ENCODE measurements at places on chromosomes 4 and X.

DNA sequence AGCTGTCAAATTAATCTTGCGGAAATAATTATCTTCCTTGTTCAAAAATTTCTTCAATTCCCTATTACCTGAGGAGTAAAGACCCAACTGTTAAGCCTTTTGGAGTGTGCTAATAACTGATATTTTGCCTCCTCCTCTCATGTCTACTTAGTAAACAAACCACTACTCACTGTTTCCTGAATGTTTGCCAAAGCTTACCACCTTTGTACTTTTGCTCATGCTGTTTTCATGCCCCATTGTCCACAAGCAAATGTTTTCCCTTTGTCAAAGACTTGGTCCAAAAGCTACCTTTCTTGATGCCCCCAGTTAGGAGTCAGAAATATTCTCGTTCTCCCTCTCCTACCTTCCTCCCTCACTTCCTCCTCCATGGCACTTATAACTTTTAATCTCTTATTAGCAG lies 226.1 kb downstream of the ENOX2 start:
- no peak for DNase-seq

DNA sequence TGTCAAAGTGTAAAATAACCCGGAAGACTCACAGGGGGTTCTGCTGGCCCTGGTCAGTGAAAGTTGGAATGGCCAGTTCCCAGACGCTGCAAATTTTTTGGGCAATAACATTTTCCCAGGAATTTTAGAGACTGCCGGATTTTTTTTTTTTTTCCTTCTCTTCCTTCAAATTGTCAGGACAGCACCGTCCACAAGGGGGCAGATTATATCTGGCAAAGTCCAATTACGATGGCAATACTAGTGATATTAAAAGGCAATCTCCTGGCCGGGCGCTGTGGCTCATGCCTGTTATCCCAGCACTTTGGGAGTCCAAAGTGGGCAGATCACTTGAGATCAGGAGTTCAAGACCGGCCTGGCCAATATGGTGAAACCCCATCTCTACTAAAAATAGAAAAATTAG lies 20.5 kb downstream of the SLC25A5 start:
- peak; percentile 34 for DNase-seq

DNA sequence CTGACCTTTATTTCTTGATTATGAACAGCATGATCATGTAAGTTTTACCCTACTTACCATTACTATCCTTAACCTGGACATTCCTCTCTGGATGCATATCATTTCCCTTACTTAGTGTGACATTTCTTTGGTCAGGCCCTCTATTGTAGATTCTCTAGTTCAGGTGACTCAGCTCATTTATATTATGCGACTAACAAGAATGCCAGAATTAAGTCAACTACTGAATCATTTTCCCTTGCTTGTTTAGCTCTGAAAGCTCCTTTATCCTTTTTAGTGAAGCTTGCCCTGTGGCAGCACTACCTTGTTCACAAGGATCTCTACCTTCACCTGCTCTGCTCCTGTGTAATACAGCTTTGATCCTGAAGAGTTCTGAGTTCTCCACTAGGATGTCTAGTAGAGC lies 15.1 kb upstream of the UGT2B17 start:
- DNase-seq: no peak

DNA sequence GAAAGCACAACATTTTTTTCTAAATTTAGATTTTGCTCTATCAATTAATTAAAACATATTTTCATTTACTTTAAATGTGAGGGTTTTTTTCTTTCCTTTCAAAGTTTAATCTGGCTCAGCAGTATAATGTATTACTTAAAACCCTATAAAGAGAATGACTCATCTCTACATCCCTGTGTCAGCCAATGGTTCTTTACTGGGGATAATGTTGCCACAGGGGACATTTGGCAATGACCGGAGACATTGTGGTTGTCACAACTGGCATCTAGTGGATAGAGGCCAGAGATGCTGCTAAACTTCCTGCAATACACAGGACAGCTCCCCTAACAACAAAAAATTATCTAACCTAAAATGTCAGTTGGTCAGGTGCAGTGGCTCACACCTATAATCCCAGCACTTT lies 53.8 kb downstream of the SYNPO2 start:
- DNase-seq: no peak

DNA sequence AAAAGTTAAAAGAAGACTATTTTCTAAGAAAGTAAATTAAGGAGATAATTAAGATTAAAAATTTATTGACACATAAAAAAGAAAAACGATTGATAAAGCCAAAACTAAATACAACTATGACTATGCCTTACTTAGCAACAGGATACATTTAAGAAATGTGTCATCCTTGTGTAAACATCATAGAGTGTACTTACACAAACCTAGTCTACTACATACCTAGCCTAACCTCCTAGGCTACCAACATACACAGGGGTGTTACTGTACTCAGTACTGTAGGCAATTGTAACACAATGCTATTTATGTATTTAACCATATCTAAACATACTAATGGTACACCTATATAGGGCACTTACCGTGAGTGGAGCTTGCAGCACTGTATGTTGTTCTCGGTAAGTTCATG lies 108.3 kb downstream of the ANXA10 start:
- DNase-seq: no peak

GRCh38 chr4:112897543-112897942 lies 151.9 kb upstream of the ANK2 start:
- no peak for DNase-seq

DNA sequence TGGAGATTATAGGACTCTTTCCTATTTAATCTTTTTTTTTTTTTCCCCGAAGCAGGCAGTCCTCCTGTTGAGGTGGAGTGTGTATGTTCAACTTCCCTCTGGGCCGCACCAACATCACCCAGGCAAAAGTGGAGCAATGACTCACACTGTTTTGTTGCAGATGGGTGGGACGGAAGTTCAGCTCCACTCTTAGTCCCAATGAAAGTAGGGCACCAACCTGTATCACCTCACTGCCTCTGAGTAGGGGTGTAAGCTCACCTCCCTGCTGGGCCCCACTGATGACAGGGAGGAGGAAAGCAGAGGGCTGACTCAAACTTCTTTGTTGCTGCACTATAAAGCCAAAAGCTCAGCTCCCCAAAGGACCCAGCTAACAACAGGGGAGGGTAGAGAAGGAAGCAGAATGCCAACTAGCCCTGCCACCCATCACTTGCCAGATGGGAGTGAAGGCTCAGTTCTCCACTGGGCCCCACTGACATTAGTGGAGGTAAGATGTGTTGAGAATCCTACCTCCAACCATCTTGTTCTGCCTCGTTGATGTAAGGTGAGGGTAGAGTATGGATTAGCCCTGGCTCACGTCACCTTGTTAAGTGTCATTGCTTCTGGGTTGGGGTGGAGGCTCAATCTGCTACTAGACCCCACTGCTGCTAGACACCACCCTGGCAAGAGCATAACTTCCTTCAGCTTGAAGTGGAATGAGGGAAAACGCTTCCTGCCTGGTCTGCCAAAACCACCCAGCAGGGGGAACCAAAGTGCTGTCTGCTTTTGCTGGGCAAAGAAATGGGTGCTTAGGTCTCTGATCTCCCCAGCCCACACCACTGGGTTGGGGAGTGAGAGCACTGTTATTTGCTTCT lies 14.1 kb downstream of the RPS6KA3 start:
- peak; percentile 16 for DNase-seq

DNA sequence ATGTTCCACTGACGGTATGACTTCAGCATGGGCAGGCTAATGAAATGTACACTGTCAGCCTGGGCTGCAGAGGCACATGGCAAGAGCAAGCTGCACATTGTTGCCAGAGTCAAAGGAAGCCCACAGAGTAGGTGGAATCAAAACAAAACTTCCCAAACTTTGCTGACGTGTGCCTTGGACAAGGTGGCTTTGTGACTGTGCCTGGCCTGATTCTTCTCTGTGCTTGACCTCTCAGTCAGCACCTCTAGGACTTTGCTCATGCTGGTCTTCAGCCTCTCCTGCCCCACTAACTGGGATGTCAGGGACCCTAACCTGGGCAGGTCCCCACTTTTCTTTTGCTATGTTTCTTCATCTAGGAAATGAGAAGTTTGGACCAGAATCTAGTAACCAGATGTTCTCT lies 40.5 kb upstream of the KIAA1210 start:
- DNase-seq: no peak

GRCh38 chr4:53902786-53903185 lies 161.6 kb downstream of the CHIC2 start:
- no peak for DNase-seq

- no peak for DNase-seq
Observed at GRCh38 chr4:86975927-86976326, 41.1 kb downstream of the AFF1 start.

DNA sequence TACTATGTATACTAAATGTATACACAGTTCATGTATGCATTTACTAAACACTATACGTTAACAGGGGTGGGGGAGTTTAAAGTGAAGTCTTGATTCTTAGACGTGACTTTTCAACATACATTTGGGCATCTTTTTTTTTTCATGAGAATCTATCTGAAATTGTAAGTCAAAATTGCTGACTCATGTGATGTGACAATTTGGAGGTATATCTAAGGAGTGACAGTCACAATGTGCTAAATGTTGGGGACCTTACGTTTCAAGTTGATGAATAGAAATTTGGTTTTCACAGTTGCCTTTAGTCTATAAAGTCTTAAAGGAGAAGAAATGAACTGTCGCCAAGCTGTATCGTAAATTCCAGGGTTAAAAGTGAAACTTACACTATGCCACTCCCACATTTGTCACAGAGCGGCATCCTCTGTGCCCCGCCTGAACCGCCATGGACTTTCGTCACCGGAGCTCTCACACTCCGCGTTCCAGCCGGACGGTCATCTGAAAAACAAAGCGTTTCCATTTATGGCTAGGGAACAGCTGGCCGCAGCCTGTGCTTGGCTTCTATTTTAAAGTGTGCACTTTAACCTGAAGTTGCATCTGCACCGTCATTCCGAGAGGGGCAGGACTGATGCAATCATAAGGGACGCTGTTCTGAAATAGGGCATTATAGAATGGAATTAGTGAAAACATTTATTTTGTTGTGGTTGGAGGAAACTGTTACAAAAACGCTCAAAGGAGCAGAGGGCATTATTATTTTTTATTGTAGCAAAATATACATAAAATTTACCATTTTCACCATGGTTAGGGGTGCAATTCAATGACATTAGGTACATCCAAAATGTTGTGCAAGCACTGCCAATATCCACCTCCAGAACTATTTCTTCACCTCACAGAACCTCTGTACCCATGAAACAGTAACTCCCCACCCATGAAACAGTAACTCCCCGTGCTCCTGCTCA lies 30.9 kb downstream of the PDLIM3 start:
- no peak for DNase-seq

- no peak for DNase-seq
Observed at GRCh38 chrX:2228536-2228935, 272.2 kb downstream of the DHRSX start.

- DNase-seq: no peak
Observed at GRCh38 chr4:20192736-20193135, 59.0 kb upstream of the SLIT2 start.

DNA sequence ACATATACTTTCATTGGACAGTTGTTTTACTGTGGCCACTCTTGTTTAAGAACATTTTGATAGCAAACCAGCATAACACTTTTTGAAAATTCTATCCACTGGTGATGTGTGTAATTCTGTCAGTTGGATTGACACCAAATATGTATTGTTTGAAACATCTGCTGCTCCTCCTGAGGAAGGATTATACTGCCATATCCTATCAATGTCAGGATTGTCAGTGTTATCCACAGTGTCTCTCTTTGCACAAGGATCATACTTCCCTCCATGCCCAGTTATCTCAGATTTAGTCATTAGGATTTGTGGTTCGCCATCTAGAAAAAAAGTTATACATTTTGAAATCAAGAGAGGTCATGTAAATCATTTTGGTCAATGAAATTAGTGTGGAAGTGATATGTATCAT lies 1859.6 kb downstream of the C4orf33 start:
- no peak for DNase-seq

GRCh38 chr4:102308032-102308799 lies 37.1 kb downstream of the SLC39A8 start:
- DNase-seq: no peak

GRCh38 chrX:113833096-113834055 lies 750.5 kb upstream of the HTR2C start:
- DNase-seq: no peak

DNA sequence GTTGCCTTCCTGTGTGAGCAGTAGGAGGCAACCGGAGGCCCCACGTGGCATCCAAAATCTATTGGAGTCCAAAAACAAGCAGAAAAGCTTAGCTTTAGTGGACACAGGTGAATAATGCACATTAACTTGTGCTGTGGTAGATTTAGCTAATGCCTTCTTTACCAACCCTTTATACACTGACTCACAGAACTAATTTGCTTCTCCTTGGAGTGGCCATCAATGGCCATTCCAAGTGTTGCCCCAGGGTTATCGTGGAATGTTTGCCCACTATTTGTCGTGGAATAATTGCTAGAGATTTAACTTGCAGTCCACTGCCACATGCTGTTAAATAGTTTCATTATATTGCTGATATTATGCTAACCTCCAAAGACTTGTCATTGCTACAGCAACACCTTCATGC lies 729.1 kb downstream of the STPG2 start:
- no peak for DNase-seq

- no peak for DNase-seq
Observed at GRCh38 chrX:150602743-150603142, 34.3 kb downstream of the MTM1 start.

DNA sequence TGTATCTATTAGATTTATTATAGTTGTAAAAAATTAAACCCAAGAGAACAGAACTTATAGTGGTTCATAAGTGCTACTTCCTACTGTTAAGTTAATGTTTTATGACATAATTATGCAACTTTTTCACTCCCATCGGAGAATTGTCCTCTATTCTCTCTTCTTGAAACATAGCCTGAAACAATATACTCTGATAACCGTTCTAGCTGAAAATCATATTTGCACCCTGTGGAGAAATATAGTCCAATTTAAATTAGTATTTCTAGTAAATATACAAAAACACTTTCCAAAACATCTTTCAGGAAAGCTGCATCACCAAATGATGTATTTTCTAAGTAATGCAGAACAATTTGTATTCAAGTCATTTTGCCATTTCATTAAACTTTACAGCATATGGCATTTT lies 586.4 kb downstream of the PRR32 start:
- DNase-seq: no peak

DNA sequence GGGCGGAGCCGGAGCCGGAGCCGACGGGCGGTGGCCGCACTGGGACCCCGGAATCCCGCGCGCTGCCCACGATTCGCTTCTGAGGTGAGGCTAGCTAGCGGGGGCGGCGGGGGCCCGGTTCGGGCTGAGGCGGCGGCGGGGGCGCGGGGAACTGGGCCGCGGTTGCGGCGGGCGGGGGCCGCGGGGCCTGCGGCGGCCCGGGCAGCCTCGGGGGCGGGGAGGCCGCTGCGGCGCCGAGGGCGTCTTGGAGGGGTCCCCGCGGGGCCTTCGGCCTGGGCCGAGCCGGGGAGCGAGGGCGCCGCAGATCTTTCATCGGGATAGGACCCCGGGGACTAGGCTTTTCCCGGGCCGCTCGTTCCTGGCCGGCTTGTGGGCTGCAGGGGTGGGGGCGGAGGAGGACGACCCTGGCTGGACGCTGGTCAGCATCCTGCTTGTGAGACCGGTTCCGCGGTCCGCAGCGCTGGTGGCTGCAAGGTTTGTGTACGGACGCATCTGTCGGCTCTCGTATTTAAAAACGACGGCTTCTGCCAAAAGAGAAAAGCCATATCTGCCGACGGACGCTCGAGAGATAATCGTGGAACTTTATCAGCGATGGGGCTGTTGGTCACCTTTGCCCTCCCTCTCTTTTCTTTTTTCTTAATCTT lies 419 bp downstream of the ADD1 start:
- peak; percentile 26 for DNase-seq

GRCh38 chr4:162366146-162366545 lies 202.3 kb upstream of the FSTL5 start:
- no peak for DNase-seq
